ENCODE measurements at places on chromosomes 2 and 18. TPM values are rescaled to one million over a fixed set of nuclear protein-coding genes. Genes with fewer than 3 reads are reported as not detected.

DNA sequence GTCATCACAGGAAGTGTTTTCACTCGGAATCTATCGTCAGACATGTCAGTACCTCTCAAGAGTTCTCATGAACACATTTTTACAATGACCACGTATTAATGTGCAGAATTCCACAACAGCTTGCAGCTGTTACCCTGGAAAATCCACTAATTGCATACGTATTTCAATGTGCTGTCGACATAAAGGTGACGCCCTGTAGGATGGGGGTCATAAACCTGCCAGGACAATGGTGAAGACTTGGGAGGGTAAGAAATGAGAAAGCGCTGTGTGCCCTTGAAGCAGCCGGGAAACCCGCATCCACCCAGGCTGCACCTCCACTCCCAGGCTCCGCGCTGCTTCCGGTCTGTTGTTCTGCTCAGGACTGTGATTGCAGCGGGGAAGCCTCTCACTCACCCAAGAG, 14.0 kb downstream of the TMEM18 start:
- H3K4me1 ChIP-seq, result peaks cover 17% of the 10 kb centered on the region
- H3K4me3 ChIP-seq, result no peak overlapping the region
- DNase-seq, result no peak
- no peaks in the 10 kb centered on the region for H3K27me3 ChIP-seq
- no peak overlapping the region for H3K27ac ChIP-seq

Gene TUBA3E
- not detected for total RNA-seq

DNA sequence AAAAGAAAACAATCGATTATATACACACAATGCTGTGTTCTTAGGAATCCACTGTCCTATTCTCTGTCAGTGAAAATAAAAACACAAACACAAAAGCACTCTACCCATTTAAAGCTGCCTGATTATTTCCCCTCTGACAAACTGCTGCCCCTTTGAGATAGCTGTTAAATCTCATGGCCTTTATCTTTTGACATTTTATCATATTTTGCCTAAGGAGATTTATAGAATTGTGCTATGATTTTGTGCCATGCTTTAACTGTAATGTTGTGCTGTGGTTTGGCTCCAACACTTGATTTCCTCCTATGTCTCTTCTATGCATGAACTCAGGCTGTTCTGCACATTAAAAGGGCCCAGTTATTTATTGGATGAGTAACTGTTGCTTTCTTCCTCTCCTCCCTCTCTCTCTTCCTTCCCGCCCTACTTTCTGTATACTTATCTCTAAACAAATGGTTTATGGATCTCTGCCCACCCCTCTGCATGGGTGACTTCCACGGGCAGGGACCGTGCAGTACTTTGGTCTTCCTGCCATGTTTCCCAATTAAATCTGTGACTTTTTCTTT, 1096.6 kb downstream of the TSN start:
- no peak for DNase-seq
- H3K36me3 ChIP-seq, result no peaks in the 10 kb centered on the region
- no peak overlapping the region for H3K4me3 ChIP-seq

DNA sequence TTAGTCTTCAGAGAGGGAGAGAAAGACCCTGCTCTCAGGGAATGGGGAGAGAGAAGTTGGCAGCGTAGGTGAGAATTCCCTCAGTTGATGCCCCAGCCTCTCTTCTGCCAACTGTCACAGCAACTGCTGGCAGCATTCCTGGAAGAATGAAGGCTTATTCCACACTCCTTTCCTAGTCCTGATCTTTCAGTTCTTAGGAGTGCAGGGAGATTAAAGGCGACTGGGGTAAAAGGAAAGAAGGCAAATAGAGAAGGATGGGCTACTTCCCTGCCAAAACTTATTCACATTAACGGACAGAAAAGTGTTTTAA, 65.9 kb upstream of the ACAA2 start:
- no peaks in the 10 kb centered on the region for H3K4me1 ChIP-seq
- peaks cover 5% of the 10 kb centered on the region for H3K27me3 ChIP-seq
- no peaks in the 10 kb centered on the region for H3K36me3 ChIP-seq
- H3K4me3 ChIP-seq, result no peak overlapping the region
- no peak for DNase-seq

GRCh38 chr18:54222922-54223567, 1.4 kb downstream of the MBD2 start:
- peak; percentile 73 for DNase-seq
- H3K27ac ChIP-seq, result peak overlapping the region; percentile 41
- H3K4me3 ChIP-seq, result peak overlapping the region; percentile 38

GRCh38 chr18:70463085-70463484, 174.2 kb downstream of the SOCS6 start:
- DNase-seq, result no peak
- no peak overlapping the region for H3K4me3 ChIP-seq
- no peaks in the 10 kb centered on the region for H3K4me1 ChIP-seq
- H3K36me3 ChIP-seq, result no peaks in the 10 kb centered on the region
- H3K27ac ChIP-seq, result no peak overlapping the region

DNA sequence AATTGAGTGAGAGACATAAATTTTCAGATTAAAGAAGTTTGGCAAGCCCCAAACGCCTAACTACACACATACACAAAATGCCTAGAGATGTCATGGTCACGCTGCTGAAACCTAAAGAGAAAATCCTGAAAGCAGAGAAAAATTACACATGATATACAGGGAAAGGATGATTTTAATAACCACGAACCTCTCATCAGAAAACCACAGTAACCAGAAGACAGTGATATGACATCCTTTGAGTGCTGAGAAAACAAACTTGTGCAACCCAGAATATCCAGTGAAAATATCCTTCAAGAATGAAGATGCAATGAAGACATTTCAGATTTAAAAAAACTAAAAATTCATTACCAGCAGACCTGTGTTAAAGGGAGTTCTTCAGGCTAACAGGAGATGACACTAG, 122.4 kb upstream of the LMAN1 start:
- no peak overlapping the region for H3K4me3 ChIP-seq
- no peaks in the 10 kb centered on the region for H3K4me1 ChIP-seq
- DNase-seq, result no peak
- H3K36me3 ChIP-seq, result no peaks in the 10 kb centered on the region
- no peak overlapping the region for H3K27ac ChIP-seq
- H3K27me3 ChIP-seq, result no peaks in the 10 kb centered on the region
